CD4-positive, alpha-beta T cell treated with Interleukin-15 for 4 hours (primary cell): ENCODE measurements at places on chromosomes 1 and 21.

DNA sequence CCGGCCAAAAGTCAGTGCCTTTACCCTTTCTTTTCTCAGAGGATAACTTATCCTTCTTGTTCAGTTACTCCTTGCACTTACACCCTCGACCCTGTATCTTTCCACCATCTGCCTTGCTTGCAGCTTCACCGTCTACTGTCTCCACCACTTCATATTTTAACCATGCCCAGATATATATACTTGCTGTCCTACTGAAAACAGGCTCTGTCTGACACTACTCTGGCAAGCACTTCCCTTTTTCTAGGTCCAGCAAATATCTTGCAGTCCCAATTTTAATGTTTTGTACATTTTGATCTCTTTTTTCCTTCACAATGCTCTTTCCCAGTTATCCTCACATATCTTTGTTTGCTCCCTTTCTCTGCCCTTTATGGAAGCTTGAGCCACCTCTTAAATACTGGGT, 308.6 kb downstream of the TPR start:
- DNase-seq = no peak

GRCh38 chr1:75722966-75723365, 1.5 kb upstream of the ACADM start:
- no peak for DNase-seq

- no peak for DNase-seq
Measured at GRCh38 chr1:114290776-114291175, 137.1 kb upstream of the SYT6 start.

GRCh38 chr1:8211251-8211882, 106.5 kb upstream of the SLC45A1 start:
- no peak for DNase-seq

- no peak for DNase-seq
Measured at GRCh38 chr1:81689531-81689941, 111.2 kb upstream of the ADGRL2 start.

DNA sequence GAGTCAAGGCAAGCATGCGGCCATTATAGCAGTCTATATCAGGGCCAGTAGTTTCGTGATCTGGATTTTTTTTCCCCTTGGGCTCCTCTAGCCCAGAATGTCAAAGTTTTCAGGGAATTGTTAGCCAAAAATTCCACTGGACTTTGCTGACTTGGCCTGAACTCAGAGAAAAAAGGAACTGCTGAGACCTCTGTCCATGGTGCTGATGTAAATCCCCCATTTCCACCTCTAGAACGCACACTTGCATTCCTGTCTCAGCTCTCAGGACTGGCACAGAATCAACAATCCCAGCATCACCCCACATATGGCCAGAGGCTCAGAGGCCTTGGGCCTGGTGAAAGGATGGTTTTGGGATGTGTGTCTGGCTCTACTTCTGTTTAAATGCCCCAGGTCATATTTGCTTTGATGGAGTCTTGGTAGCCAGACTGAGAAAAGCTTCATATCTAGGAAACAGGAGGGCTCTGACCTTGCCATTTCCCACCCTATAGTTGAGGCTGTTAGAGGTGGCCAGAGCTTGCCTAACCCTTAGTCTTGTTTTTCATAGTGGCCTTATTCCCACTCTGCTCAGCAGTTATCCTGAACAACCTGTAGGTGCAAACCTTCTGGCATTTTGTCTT, 16.9 kb upstream of the EFCAB14 start:
- peak; percentile 7 for DNase-seq
